ENCODE measurements at places on chromosomes 5 and 9.

DNA sequence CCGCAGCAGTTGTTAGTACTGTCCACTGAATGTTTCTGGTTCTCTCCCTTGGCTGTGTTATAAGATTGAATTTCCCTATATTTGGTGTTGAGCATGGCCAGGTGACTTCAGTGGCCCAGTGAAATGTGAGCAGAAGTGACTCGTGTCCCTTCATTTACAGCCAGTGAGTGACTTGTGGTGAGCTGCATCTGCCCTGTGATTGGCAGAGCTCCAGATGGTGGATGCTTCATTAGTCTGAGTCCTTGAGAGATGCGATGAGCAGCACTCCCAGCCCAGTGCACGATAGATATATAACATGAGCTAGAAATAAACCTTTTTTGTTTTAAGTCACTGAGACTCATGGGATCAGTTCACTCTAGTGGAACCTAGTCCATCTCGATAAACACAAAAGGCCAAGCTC is 19.3 kb downstream of the PCSK5 start:
- no peak for DNase-seq

DNA sequence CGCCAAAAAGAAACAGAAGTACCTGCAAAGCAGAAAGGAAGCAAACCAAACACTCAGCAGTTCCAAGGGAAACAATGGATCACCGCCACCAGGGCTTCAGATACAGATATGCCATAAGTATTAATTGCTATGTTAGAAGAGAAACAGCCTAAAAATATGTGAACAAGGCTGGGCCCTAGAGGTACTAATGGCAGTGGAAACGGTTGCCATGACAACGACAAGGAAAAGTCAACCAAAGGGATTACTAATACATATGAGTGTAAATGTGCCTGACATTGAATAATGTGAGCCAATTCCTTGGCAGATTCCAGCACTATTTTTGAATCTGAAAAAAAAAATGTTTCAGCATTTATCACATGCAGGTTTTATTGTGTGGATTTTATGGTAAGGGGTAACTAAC is 75.0 kb downstream of the CAVIN4 start:
- no peak for DNase-seq

DNA sequence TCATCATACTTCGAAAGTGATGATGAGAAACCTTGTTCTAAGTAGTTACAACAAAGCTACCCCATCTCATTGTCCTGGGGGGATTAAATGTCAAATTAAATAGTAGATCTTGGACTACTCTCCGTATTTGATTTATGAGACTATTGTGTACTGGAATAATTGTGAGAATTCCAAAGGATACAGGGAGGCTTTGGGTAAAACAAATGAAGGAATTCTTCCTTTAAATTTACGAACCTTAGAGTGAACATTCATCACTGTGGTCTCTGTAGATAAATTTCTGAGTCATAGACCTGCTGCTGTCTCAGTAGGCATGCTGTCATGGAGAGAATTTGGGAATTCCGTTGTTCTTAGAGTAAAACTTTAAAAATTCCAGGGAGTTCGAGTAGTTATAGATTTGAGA is 836.2 kb downstream of the DNAH5 start:
- no peak for DNase-seq

- no peak for DNase-seq
These were observed 138.9 kb downstream of the SPATA31D1 start for GRCh38 chr9:82127465-82127864.

DNA sequence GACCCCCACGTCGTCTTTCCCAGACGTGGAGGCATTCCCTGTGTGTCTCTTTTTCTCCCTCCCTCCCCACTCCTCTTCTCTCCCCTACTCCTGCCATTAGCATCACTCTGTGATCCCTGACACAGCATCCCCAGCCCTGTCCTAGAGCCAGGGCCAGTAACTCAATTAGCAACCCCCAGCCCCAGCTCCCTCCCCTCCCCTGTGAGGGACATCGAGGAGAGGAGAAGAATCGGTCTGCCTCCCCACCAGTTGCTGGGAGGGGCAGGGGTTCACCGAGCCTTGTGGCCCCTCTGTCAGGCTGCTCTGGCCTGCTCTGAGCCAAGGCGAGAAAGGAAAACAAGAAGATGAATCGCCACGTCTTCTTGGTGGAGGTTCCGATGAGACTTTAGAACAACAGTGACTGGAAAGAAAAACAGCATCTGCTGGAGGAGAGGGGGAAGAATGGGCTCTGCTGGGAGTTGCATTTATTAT is 123.1 kb downstream of the PAPPA start:
- no peak for DNase-seq

GRCh38 chr5:139745132-139745799 is 50.3 kb upstream of the PSD2 start:
- peak; percentile 48 for DNase-seq

DNA sequence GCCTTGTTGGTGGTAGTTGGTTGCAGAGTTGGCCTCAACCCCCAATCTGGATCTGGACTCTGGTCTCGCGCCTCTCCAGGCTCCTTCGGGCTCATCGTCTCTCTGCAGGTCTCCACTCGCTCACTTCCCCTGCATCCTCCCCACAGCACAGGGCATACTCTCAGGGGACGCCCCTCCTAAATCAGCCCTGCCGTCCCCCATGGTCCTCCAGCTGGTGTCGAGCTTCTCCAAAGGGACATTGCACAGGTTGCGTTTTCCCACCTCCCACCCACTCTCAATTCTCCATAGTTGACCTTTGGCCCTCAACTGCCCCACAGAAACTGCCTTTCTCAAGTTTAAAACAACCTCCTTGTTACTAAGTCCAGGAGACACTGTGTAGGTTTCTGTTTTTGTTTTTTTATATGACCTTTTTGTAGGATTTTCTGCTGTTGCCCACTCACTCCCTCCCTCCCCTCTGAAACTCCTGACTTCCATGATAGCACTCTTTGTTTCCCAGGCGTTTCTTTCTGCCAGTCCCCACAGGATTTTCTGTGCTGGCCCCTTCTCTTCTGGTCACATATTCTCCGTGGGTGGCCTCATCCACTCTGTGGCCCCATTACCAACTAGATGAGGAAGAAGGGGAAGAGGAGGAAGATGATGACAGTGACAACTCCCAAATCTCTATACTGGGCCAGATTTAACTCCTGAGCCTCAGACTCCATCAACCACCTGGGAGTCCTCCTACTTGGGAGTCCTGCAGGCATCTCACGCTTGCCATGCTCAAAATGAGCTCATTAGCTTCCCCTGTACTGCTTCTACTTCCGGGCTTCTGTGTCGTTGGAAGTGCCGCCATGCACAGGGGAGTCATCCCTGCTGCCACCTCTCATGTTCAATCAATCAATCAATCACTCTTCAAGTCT is 50.3 kb downstream of the ALG2 start:
- no peak for DNase-seq

DNA sequence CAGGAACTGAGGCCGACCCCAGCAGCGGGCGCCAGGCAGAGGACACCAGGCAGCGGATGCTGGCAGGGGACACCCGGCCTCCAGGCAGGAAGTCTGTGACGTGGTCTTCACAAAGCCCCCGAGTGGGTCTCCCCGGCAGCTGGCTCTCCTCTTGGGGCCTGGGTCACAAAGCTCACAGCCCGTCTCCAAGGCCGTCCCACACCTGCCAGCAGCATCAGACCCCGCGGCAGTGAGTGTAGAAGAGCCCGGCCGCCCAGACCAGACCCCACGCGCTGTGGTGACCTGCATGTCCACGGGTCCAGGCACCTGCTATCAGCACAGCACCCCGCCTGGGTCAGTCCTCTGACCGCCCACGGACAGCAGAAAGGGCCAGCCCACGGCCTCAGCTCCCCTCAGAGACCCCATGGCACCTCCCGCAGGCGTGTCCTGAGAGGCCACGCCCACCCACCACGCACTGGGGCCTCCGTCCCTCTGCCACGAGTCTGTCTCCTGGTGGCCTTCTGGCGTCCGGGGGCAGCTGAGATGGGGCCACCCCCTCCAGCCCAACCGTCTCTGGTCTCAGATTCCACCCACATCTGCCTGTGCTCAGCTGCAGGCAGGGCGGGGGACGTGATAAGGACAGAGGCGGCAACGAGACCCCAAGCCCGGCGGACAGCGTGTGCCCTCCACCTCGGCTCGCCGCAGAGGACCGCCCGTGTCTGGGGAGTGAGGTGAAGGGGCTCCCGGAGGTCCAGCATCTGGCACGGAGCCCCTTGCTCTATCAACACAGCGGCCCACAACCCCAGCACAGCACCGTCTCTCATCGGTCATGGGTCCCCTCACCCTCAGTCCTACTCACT is 34.2 kb downstream of the EXD3 start:
- no peak for DNase-seq

DNA sequence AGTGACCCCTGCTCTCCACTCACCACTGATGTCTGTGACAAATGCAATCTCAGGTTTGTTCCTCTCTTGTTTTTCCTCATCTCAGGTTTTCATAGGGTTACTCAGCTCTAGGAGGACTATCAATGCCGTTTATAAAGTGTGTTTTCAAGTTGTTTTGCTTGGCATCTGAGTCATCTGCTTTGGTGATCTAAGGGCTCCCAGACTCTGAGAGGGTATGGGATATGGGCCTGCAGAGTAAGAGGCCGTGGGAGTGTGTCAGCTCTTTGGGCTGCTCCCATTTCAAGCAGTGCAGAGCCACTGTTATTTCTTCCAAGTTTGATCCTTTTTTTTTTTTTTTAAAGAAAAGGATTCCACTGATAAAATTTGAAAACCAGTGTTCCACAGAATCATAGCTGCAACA is 46.3 kb downstream of the NNT start:
- DNase-seq = no peak

GRCh38 chr9:121369595-121370265 is at the start of gene STOM:
TSS of gene STOM (minus strand) at chr9:121370250. CDS start at chr9:121370187, 63 bp downstream.
- peak; percentile 85 for DNase-seq

DNA sequence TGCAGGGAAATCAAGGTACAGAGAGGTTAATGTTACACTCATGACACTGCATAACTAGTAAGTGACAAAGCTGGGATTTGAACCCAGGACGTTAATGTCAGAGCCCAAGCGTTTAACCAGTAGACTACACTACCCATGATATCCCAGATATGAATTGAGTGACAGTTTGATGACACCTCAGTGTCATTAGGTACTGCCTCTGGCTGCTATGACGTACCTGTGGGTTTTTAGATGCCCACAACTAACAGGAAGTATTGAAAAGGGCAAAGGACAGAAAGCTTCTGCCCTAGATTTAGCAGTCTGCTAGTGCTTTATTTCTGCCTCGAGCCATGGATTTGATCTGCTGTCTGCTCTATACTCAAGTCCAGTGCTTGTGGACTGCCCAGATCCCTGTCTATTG is 56.2 kb downstream of the GLRA1 start:
- no peak for DNase-seq

GRCh38 chr5:179232091-179232735 is 113.0 kb downstream of the ADAMTS2 start:
- no peak for DNase-seq

- DNase-seq = no peak
These were observed 6.4 kb upstream of the NOL6 start for GRCh38 chr9:33480106-33480505.

DNA sequence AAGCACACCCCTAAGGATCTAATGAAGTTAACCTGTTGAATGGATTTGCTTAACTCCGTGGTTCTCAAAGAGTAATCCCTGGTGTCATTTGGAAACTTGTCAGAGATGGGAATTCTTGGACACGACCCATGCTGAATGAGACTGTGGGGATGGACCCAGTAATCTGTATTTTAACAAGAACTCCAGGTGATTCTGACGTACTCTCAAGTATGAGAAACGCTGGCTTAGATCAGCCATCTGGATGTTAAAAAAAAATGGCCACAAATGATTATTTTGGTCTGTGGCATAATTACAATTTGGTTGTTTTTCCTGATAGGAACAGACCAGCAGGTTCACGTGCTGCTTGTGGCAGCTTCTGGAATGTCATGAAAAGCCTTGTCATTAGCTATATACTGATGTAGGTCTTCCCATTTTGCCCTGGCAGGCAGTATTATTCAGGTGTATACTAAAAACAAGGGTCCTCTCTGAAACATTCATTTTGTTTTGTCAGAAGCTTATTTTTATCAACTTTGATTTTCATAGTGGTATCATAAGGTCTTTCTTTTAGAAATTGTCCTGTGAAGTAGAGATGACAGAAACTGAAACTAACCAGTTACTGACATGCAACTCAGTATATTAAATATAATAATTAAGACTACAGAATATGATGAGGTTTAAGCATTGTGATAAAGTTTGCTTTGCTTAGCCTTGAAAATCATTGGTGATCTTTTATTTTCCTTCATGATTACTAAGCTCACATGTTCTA is 15.4 kb downstream of the CPEB4 start:
- DNase-seq = no peak

DNA sequence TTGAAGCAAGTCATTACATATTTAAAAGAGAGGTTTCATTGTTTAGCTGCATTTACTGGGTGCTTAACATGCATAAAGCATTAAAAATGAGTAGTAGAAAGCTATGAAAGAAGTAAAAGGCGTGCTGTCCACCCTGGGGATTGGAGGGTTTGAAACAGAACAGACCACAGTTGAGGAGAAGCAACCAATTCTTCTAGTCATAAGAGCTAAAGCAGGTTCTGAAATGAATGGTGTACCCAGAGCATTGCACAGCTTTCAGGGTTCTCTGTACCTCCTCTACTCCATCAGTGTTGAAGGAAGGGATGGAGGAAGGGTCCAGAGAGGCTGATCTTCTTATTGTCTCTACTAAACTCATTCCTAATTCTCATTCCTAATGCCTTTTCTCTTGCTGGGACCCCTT is 68.9 kb downstream of the SH3RF2 start:
- no peak for DNase-seq

GRCh38 chr5:117207088-117207668 is 632.6 kb upstream of the SEMA6A start:
- no peak for DNase-seq

GRCh38 chr9:124840300-124840833 is 12.9 kb upstream of the WDR38 start:
- DNase-seq = no peak

DNA sequence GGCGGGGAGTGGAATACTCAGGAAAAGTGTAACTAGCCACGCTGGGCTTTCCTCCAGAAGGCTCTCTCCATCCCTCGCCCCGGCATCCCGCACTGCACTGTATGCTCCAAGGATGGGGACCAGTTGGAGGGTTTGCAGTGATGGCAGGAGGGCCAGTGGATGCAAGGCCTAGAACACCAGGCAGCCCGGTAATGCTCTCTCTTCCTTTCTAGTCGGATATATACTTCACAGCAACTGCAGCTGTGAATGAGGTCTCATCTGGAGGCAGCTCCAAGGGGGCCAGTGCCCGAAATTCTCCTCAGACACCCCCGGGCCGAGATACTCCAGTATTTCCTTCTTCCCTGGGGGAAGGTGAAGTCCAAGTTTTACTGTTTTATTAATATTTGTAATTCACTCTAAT is 10.0 kb upstream of the SLC2A8 start:
- no peak for DNase-seq

DNA sequence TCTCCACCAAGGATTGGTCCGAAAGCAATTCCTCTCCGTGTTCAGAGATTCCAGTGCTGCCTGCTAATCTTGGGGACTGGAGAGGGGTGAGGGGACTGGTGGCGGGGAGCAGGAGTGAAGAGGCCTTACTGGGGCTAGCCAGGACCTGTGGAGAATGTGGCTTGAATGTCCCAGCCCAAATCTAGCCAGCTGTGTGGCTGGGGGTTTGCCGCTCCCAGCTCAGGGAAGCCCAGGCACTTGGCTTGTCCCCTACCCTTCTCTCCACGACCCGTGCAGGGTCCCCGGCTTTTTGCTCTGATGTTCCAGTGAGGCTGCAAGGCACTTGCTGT is 2.4 kb downstream of the N4BP3 start:
- no peak for DNase-seq

- DNase-seq = no peak
These were observed 6.9 kb upstream of the RIC1 start for GRCh38 chr9:5622016-5622415.
